Activated B cell treated with CpG ODN at 0.5 μM for 24 hours (primary cell): ENCODE measurements at places on chromosomes 6 and 20.

- no peak for DNase-seq
Measured at GRCh38 chr6:48101290-48101689, 9.7 kb downstream of the PTCHD4 start.

DNA sequence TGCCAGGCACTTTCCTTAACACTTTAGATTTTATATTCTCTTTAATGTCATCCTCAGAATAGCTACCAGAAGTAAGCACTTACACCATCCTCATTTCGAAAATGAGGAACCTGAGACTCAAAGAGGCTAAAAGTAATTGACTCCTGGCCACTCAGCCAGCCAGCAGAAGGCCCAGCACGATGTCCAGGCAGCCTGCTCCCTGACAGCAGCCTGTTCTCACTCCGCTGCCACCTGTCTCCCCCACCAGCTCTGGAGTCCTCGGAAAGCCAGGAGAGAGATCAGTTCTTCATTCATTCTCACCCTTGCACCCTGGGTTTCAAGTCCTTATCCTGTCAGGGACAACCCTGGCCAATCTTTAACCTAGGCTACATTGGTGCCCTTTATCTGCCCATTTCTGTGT is 174.0 kb downstream of the SASH1 start:
- no peak for DNase-seq

DNA sequence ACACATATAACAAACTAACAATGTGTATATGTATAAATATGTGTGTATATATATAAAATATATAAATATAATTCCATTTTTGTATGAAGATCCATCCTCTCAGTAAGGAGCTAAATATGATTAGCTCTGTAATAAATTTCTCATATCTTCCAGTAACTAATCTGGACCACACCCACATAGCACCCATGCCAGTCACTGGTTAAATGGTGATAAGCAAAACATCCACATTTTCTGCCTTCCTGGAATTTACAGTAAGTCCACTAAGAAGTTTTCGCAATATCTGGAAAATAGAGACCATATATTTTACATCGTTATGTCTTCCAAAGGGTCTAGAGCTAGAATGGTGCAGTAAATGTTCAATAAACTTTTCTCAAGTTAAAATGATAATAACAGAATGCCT is 151.5 kb upstream of the STMND1 start:
- DNase-seq = no peak

DNA sequence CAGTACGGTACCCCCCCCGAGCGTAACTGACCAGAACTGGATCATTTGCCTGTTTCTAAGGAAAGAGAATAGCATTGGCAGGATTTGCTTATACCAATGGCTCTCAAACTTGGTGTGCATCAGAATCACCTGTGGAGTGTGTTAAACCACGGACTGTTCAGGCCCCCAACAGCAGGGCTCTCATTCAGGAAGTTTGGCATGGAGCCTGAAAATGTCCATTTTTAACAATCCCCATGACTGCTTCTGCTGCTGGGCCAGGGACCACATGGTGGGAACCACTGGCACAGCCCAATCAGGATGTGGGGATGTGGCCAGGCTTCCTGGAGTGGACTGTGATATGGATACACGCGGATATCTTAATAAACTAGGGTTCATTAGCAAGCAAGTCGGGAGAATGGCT is 53.9 kb downstream of the GTF2H5 start:
- no peak for DNase-seq

DNA sequence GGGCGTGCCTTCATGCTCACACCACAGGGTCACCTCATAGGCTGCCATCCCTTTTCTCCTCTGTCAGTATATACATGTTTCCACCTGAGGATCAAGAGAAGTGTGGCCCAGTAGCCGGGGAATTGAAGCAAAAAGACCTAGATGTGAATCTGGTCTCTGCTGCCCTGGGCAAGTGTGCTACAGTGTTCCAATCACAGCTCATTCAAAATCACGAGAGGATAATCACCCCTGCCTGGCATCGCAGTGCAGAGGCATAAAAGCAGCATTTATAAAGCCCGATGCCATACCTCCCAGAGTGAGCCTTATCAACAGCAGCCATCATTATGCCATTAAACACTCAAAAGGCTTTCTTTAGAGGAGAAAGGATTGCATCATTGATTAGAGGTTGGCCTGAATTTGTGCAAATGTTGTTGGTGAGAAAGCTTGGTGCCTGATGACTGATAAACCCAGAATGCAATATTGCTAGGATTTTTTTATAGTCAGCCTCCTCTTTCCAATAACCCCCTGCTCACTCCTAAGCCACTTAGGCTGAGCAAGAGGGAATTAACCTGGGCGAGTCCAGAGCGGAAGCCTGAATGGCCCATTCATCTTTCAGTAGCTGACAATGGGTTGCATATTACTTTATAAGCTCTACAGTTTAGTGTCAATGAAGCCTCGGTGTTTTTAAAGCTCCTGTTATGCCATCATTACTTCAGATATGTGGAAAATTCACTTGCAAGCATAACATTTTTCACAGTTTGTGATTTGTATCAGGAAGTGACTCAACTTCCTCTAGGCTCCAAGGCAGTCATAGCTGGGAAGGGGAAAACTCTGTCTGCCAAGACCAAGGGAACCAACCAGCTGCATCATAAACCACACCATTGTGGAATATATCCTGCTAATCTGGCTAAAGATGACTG is 92.5 kb upstream of the NXT1 start:
- DNase-seq = no peak

DNA sequence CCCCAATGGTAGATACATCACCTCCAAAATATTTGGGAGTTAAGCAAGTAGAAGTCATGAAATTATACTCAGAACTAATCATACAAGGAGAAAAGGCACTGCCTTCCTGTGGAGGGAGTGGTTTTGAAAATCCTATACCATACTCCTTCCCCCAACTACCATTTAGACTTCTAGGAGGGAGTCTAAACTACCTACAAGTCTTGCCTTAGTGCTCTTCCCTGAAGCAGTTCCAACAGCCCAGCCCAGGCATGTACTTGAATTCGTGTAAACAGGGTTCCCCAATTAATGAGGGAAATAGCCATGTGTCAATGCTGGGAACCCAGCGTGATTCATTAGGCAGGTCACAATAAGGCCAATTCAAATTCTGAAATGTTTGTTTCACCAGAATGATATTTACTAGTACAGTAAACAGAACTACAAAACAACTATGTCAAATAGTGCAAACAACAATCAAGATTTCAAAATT is 39.1 kb upstream of the SGK1 start:
- no peak for DNase-seq

DNA sequence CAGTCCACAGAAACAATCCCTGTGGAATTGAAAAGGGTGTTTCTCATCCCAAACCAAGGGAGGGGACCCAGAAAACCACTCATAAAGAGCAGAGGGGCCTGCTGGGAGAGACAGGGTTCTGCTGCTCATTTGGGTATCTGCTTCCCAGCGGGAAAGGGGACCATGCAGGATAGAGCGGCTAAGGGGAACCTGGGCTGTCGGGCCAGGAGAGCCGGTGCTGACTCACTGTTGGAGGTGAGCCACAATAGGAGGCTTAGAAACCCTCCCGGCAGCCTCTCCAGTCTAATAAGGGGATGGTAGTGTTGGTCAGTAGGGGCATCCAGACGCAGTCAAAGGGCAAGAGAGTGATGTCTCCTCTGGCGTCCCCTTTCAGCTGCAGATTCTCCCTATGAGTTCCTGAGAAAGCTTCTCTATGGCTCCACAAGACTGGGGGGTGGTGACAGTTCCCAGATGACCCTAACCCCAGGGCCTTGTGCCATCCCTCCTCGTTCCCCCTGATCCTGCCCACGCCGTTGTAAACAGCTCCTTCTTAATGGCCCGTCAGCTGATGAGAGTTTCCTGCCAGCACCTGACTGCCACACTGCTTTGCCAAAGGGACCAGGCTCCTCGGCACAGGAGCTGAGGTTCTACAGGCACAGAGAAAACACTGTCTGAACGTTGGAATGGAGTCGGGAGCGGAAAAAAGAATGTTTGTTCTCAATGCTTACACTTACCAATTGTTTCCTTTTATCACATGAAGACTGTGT is 646.1 kb upstream of the DEFB115 start:
- no peak for DNase-seq

DNA sequence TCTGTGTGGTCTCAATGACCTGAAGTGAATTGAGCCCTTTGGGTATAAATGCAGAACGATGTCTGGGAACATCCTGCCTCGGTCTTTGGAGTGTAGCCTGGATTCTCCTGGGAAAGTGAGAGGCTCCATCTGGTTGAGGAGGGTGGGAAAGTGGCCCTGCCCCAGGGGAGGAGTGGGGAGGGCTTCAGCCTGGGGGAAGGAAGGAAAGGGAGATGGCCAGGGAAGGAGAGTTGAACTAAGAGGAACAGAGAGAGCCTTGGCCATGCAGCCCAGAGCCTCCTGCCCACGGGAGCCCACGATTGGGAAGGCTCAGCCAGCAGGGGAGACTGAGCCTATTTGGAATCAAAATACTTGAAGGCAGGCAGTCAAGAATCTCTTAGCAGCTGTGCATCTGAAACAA is 2.3 kb upstream of the EPB41L1 start:
- DNase-seq = no peak

DNA sequence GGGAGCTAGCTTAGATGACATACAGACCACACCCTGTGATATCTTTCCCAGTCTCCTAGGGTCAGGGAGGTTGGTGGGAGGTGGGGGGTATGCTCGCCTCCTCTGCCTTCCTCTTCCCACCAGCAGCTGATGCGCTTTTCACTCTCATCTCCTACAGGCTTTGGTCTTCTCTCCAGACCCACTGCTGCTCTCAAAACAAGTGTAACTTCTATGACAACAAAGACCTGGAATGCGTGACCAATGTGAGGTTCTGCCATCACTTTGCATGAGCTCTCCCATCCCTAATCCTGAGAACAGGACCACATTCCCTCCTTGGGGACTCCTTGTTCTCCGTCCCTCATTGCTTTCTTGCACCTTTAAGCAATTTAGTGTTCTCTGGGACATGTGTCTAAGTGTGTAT is 2.7 kb downstream of the CTSA start:
- no peak for DNase-seq

GRCh38 chr6:147906361-147906760 is 397.9 kb downstream of the SAMD5 start:
- no peak for DNase-seq

DNA sequence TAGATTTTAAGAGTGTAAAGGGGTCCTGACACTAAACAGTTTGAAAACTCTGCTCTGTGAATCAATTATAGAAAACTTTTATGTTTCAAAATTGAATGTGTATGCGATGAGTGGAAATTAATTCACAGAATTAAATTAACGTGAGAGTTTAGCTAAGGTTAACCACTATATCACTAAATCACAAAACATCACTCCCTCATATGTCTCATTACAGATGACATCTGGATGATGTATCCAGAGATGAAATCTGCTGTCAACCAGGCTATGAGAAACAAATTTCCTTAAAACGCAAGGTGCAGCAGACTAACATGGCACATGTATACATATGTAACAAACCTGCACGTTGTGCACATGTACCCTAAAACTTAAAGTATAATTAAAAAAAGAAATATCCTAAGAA is 27.3 kb downstream of the PRSS35 start:
- DNase-seq = no peak

- DNase-seq = no peak
Measured at GRCh38 chr6:127185437-127185995, 67.0 kb downstream of the RSPO3 start.

DNA sequence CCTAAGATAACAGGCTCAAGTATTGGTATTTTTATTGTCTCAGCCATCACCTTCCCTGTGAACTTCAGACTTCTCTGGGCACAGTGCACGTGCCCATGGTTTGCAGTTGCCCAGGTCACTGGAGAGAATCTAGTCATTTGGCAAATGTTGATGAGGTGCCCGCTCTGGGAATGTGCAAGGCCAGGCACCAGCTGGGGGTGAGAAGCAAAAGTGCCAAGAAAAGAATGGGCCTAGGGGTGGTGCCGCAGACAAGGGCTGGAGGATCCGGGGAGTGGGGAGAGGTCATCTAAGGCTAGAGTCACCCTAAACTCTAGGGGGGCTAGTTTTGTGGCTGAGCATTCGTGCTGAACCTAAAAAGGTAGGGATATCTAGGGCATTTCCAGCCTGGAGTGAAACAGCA is 57.0 kb upstream of the VSTM2L start:
- DNase-seq = no peak

GRCh38 chr6:38479331-38479730 is 160.4 kb downstream of the BTBD9 start:
- no peak for DNase-seq

- DNase-seq = no peak
Measured at GRCh38 chr6:72560721-72561593, 60.9 kb upstream of the KCNQ5 start.

DNA sequence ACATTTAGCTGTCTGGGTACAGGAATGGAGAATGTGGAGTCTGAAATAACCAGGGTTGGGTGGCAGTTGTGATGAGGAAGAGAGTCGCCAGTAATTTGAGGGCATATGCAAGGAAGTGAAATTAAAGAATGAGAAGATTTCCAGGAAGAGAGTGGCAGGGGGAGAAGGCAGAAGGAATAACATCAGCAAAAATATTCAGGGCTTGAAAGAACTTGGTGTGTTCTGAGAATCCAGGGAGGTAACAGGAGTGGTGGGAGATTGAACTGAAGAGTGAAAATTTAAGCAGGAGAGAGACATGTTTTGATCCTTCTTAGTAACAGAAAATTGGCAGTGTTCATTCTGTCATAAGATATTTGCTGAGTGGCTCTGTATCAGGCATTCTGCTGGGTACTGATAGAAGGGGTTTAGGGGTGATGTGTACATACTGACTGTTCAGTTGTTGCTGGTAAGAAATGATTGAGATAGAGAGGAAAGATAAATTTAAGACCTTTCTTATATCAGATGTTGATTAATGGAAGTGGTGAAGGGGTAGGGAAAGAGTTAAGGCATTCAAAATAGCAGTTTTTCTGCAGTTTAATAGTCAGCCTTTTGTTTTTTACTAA is 54.7 kb downstream of the PHF20 start:
- DNase-seq = no peak

DNA sequence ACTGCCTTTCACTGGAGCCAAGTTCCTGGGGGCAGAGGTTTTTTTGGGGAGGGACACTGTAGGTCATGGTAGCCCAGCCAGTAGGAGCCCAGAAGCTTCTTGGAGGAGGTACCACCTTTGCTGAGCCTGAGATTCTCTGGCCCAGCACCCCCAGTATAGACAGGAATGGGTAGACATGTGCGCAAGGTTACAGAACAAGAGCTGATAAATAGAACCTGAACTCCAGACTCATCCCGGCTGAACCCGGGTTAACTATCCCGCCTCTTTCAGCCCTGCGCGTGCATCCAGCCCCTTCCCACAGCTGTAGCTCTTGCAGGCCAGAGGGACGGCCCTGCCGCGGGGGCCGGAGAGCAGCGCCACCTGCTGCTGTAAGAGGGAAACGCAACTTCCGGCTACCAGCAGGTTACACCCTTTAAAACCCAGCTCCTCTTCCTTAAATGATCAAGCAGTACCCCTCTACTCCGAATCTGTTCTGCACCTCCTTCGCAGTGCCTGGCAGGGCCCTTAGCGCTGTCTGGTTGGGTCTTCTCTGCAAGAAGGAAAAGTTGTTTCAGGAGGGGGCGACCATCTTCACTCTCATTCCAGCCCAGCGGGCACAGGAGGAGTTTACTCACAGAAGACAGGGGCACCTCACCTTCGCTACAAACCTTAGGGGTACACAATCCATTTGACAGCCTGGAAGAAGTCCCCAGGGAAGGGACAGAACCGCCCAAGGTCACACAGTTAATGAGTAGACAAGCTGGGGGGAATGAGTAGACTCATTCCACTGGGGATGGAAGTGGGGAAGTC is 7.5 kb downstream of the SRXN1 start:
- peak; percentile 70 for DNase-seq
